ENCODE measurements at places on chromosomes 2 and 18.

- peak; percentile 64 for DNase-seq
Observed at GRCh38 chr2:7430869-7431641, 513.8 kb downstream of the RNF144A start.

- no peak for DNase-seq
Observed at GRCh38 chr2:179604598-179604997, 256.8 kb downstream of the ZNF385B start.

DNA sequence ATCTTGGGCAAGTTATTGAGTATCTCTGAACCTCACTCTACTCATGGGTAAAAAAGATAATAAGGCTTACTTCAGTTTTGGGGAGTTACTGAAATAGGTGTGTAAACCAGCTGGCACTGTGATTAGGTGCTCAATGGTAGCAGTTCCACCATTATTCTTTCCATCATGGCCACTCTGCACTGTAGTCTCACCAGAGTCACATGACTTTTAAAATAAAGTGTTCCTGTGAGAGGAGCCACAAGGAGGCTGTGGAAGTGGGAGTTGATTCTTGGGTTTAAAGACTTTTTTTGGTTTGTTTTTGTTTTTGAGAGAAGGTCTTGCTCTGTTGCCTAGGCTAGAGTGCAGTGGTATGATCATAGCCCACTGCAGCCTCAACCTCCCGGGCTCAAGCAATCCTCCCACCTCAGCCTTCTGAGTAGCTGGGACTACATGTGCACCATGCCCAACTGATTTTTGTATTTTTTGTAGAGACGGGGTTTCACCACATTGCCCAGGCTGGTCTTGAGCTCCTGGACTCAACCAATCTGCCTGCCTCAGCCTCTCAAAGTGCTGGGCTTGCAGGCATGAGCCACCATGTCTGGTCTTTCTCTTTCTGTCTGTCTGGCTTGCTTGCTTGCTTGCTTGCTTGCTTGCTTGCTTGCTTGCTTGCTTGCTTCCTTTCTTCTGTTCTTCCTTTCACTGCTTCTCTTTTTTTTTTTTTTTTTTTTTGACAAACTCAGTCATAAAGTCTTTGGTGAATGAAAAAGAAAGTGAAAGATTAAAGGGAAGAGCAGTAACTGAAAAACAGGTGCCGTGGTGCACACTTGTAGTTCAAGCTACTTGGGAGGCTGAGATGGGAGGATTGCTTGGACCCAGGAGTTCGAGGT is 21.2 kb upstream of the ACVR1 start:
- DNase-seq = no peak

GRCh38 chr2:151391436-151391835 is 18.3 kb upstream of the RIF1 start:
- no peak for DNase-seq

- DNase-seq = no peak
Observed at GRCh38 chr2:61855318-61855613, 1.4 kb upstream of the FAM161A start.

DNA sequence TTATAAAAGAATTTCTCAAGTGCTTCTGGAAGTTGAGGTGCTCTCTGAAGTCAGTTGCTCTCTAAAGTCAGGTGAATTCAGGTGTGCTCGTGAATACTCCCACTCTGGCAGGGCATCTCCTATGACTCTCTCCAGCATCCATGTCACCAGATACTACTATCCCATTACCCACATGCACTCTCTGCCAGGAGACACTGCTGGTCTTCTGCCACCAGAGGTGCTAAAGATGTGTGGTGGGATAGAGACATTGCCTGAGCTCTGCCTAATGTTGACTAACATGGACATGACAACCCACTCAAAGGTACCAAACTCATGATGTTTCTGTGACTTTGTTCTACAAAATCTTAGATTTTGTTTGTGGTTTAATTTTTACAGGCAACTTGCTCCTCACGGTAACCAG is 106.4 kb upstream of the HNRNPA3 start:
- no peak for DNase-seq

Measured in CD14-positive monocyte (primary cell).